ENCODE measurements at places on chromosomes 2 and 18.

DNA sequence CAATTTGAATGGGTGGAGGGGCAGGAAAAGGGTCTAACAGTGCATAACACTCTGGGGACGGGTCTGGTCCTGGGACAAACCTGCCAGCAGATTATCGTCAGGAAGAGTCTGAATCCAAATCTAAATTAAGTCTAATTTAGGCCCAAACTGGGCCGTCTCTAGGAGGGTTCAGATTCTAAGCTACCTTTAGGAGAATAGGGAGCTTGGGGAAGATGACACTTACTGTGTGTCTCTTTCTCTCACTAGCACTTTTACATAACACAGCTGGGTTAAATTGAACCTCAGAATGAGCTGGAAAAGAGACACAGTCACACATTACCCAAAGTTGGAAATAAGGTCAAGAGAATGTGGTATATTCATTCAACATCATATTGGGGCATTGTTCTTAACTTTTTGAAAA, 228.8 kb downstream of the KCNH7 start:
- DNase-seq, result no peak

- DNase-seq, result no peak
These were observed 18.8 kb upstream of the SUCLG1 start for GRCh38 chr2:84477886-84478285.

- no peak for DNase-seq
These were observed 46.2 kb downstream of the LHCGR start for GRCh38 chr2:48709096-48710034.

DNA sequence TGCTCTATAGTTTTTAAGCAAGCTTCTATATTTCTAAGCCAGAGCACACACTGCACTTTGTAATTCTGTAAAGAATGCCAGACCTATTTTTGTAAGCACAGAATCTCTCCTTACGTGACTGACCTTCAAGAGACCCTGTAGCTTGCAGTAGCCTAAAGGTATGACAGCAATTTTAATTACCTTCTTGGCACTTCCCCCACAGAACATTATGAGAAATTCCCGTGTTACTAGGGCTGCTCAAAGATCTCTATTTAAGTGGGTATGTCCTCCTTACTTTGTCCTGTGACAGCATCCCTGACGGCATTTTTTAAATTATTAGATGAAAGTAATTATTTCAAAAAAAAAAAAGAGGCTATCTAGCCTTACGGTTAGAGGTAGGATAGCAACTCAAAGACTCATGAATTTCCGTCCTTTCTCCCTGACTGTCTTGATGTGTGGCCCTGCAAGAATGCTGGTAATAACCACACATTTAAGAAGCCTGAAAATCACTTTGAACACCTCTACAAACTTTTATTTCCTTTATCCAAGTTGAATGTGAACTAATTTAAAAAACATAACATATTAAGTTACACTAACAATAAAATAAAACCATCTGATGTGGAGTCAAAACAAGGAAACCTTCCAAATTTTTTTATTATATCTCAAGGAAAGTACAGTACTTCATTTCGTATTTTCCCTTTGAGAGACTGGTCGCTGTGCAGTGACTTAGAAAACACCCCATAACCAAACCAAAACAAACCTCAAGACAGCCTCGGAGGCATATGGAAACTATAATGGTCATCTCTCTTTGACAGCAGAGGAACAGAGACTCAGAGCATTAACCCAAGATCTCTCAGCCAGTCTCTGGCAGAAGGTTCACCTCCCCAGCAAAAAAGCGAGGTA, 54.9 kb downstream of the THUMPD2 start:
- DNase-seq, result no peak

- no peak for DNase-seq
These were observed 223.6 kb downstream of the ALPK2 start for GRCh38 chr18:58405107-58405898.
